Vagina (tissue), 2 donors: ENCODE measurements at places on chromosomes 6 and 20. TPM values are rescaled to one million over a fixed set of nuclear protein-coding genes. Genes with fewer than 3 reads are reported as not detected.
A peak's percentile ranks its signal among the peaks of the same experiment; 100 is the strongest.

GRCh38 chr6:35586542-35586941 lies 73.8 kb upstream of the TULP1 start:
- peak overlapping the region; percentile 77 for H3K27ac ChIP-seq
- no peaks in the 10 kb centered on the region for H3K27me3 ChIP-seq
- H3K36me3 ChIP-seq, result no peaks in the 10 kb centered on the region
- no peak overlapping the region for H3K4me3 ChIP-seq

Gene KHDC1L
- not detected for total RNA-seq

Gene OGFR
- 43.7 TPM for total RNA-seq

GRCh38 chr20:45017281-45017680 lies 51.0 kb downstream of the STK4 start:
- H3K27me3 ChIP-seq, result no peaks in the 10 kb centered on the region
- peaks cover 28% of the 10 kb centered on the region for H3K4me1 ChIP-seq
- H3K4me3 ChIP-seq, result no peak overlapping the region
- no peak for DNase-seq

DNA sequence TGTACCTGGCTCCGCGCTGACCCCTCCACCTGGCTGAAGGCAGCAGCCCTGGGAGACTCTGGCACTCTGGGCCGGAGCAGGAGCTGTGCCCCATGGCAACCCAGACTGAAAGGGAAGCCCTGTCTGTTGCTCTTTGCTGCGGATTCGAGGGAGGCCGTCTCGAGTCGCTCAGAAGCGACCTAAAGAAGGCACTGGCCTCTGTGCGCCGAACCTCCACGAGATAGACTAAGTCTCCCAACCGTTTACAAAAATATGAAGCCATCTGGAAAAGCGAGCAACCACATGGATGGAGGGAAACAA lies 10.5 kb upstream of the TBX18 start:
- H3K27me3 ChIP-seq, result peaks cover 17% of the 10 kb centered on the region
- no peak overlapping the region for H3K27ac ChIP-seq
- peaks cover 20% of the 10 kb centered on the region for H3K4me1 ChIP-seq
- no peaks in the 10 kb centered on the region for H3K36me3 ChIP-seq
- no peak for DNase-seq
- H3K4me3 ChIP-seq, result no peak overlapping the region

Gene LY6G6D
- not detected for total RNA-seq

- H3K27me3 ChIP-seq, result no peaks in the 10 kb centered on the region
- no peak for DNase-seq
- H3K4me1 ChIP-seq, result peaks cover 7% of the 10 kb centered on the region
- H3K4me3 ChIP-seq, result peak within 1 kb of the TSS; percentile 41
- H3K27ac ChIP-seq, result no peak within 1 kb of the TSS
Measured at GRCh38 chr6:165308926-165309731, at the start of gene C6orf118. Gene C6orf118, minus strand, starts transcription at chr6:165309605. Its CDS starts 19 bp downstream, at chr6:165309586.

Gene MPIG6B
- total RNA-seq, result not detected

GRCh38 chr6:109007521-109007920 lies 87.1 kb downstream of the SESN1 start:
- H3K36me3 ChIP-seq, result no peaks in the 10 kb centered on the region
- H3K4me3 ChIP-seq, result peak overlapping the region; percentile 97
- DNase-seq, result no peak
- no peaks in the 10 kb centered on the region for H3K27me3 ChIP-seq
- peak overlapping the region; percentile 97 for H3K27ac ChIP-seq

- H3K4me1 ChIP-seq, result no peaks in the 10 kb centered on the region
- H3K27me3 ChIP-seq, result no peaks in the 10 kb centered on the region
- no peaks in the 10 kb centered on the region for H3K36me3 ChIP-seq
- no peak overlapping the region for H3K27ac ChIP-seq
- no peak for DNase-seq
- no peak overlapping the region for H3K4me3 ChIP-seq
Measured at GRCh38 chr6:25263657-25264056, 15.5 kb upstream of the CARMIL1 start.

- H3K36me3 ChIP-seq, result no peaks in the 10 kb centered on the region
- DNase-seq, result no peak
- H3K27me3 ChIP-seq, result no peaks in the 10 kb centered on the region
- H3K4me1 ChIP-seq, result peaks cover 9% of the 10 kb centered on the region
Measured at GRCh38 chr20:40692240-40693011, 3.4 kb upstream of the MAFB start.

- H3K27me3 ChIP-seq, result no peaks in the 10 kb centered on the region
- H3K4me1 ChIP-seq, result peaks cover 12% of the 10 kb centered on the region
- H3K4me3 ChIP-seq, result no peak overlapping the region
Measured at GRCh38 chr6:162615016-162615705, 112.4 kb downstream of the PRKN start.
